T-helper 17 cell (primary cell): ENCODE measurements at places on chromosomes 11 and 22. TPM values are rescaled to one million over a fixed set of nuclear protein-coding genes. Genes with fewer than 3 reads are reported as not detected.

The ARHGEF17 gene
- total RNA-seq: not detected

The TTLL12 gene
- 12.8 TPM for total RNA-seq

GRCh38 chr11:14499178-14499559 is 442 bp downstream of the COPB1 start:
- H3K4me3 ChIP-seq: peak overlapping the region; percentile 99
- H3K4me1 ChIP-seq: peaks cover 27% of the 10 kb centered on the region
- no peaks in the 10 kb centered on the region for H3K27me3 ChIP-seq
- H3K27ac ChIP-seq: peak overlapping the region; percentile 96
- peak; percentile 28 for DNase-seq
- peaks cover 10% of the 10 kb centered on the region for H3K36me3 ChIP-seq

- no peak for DNase-seq
- H3K4me3 ChIP-seq: no peak overlapping the region
- peaks cover 20% of the 10 kb centered on the region for H3K27me3 ChIP-seq
- H3K4me1 ChIP-seq: peaks cover 4% of the 10 kb centered on the region
Measured at GRCh38 chr11:93907901-93908300, 57.5 kb upstream of the VSTM5 start.

GRCh38 chr11:128316541-128317227 is 270.7 kb downstream of the ETS1 start:
- no peaks in the 10 kb centered on the region for H3K27me3 ChIP-seq
- no peak overlapping the region for H3K4me3 ChIP-seq
- no peak for DNase-seq
- H3K4me1 ChIP-seq: peaks cover 34% of the 10 kb centered on the region

DNA sequence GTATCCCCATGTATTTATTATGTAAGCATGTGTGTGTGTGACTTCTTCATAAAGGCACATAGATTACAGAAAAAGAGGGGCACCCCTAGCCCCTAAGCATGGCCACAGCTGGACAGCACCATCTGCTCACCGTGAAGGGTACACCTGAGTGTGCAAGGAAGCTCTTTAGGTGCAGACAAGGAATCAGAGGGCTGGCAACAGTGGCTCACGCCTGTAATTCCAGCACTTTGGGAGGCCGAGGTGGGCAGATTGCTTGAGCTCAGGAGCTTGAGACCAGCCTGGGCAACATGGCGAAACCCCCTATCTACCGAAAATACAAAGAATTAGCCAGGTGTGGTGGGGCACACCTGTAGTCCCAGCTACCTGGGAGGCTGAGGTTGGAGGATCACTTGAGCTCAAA is 56.3 kb downstream of the DGCR2 start:
- H3K4me3 ChIP-seq: no peak overlapping the region
- H3K27me3 ChIP-seq: no peaks in the 10 kb centered on the region
- DNase-seq: no peak
- H3K4me1 ChIP-seq: peaks cover 3% of the 10 kb centered on the region

DNA sequence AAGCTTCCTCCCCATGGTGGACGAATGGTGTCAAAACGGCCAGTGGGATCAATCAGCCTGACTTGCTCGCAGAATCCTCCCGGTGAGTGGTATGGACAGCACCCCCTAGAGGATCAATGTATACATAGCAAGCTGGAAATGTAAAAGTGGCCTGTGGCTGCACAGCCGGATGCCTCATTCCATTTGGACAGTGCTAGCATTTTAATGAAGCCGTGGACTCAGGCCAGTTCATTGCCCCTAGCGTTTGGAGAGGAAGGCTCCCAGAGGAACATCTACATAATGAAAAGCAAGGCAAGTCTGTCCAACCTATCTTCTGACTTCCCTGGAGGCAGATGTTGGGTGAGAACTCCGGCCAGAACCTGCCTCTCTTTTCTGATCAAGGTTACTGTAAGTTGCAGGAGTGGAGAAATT is 942.3 kb downstream of the NTM start:
- no peaks in the 10 kb centered on the region for H3K36me3 ChIP-seq
- no peak for DNase-seq
- no peak overlapping the region for H3K4me3 ChIP-seq
- H3K27me3 ChIP-seq: peaks cover 24% of the 10 kb centered on the region

DNA sequence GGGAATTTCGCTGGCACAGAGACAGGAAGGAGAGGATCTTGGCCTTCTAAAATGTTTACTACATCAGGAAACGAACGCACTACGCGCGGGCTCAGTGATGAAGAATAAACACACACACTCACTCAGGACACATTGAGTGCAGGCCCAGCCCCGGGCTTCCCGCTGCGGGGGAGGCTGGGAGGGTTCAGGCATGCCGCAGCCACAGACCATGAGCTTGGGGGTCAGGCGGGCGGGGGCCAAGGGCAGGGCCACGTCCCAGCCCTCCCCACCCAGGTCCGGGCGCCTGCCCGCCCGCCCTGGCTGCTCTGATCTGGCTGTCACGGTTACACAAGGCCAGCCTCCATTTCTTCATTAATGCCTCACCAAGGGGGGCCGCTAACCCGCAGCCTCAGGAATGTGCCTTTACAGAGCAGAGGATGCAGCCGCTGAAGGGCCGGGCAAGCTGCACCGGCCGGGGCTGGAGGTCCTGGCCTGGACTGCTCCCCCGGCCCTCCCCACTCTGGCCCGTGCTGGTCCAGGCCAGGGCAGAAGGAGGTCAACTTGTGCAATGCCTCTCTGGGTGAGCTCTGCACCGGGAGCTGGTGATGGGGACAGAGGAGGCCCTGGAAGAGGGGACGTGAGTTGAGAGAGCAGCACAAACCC is 41.7 kb downstream of the IGF2 start:
- H3K27me3 ChIP-seq: peaks cover 15% of the 10 kb centered on the region
- H3K4me3 ChIP-seq: no peak overlapping the region
- DNase-seq: peak; percentile 5
- H3K36me3 ChIP-seq: peaks cover 2% of the 10 kb centered on the region
- no peak overlapping the region for H3K27ac ChIP-seq
- peaks cover 17% of the 10 kb centered on the region for H3K4me1 ChIP-seq
